Activated CD8-positive, alpha-beta memory T cell treated with anti-CD3 and anti-CD28 coated beads for 24 hours (primary cell): ENCODE measurements at places on chromosomes 16 and 17.

DNA sequence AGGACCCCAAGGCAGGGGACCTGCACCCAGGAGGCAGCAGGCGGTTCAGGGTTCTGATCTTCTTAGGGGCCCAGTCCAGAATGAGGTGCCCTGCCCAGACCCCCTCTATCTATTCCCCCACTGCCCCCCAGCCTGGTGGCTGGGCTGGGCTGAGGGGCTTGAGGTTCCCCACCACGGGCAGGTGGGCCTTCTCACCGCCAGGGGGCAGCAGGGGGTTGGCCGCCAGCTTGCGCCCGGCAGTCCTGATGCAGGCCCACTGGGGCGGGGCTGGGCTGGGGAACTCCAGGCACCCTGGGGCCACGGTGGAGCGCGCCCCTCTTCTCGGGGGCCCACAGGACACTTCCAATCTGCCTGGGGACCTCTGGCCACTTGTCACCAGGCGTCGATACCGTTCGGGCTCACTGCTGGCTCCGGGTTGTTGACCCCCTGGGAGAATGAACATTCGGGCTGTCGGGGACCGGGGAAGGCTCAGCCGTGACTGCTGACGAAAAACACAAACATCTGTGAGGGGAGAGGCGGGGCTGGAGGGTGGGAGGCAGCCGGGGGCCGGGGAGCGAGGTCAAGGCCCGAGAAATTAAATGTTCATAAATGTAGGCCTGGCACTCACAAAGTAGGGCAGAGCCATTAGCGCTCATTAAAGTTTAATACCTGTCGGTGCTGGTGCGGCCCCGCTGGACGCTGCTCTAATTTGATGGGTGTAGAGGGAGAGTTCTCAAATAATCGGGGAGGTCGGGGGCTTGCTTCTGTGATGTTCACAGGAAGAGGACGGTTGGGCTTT is 219.3 kb upstream of the GSE1 start:
- peak; percentile 90 for DNase-seq

GRCh38 chr16:85259115-85259831 is 147.0 kb upstream of the CIBAR2 start:
- no peak for DNase-seq

GRCh38 chr16:27922433-27922832 is 141.1 kb downstream of the GSG1L start:
- DNase-seq, result no peak

DNA sequence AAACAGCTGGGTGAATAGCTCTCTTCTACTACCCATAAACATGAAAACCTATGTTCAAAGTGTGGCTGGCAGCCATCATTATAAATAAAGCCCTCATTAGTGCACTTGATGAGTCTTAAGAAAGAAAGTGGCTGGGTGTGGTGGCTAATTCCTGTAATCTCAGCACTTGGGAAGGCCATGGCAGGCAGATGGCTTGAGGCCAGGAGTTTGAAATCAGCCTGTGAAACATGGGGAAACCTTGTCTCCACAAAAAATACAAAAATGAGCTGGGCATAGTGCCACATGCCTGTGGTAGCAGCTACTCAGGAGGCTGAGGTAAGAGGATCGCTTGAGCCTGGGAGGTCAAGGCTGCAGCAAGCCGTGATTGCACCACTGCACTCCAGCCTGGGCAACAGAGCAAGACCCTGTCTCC is 28.3 kb upstream of the APPBP2 start:
- DNase-seq, result no peak
